Lower lobe of right lung (tissue), 2 donors: ENCODE measurements at places on chromosomes 4 and X.

DNA sequence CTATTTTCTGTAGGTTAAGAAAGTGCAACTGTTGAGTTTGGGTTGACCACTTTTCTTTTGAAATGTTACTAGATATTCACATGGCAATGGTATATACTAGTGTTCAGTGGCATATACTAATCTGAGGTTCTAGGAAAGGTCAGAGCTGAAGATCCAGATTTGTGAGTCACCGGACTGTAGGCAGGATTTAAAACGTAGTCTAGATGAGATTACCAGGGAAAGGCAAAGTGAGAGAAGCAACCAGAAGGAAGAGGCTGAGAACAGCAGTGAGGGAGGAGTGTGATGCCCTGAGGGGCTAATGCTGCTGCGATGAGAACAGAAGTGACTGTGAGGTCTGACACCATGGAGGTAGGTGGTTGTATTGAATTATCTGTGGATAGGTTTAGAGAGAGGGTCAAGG is 9.7 kb upstream of the PLA2G12A start:
- DNase-seq = no peak

- no peak for DNase-seq
These were observed 16.3 kb upstream of the ZNF41 start for GRCh38 chrX:47499293-47499692.

DNA sequence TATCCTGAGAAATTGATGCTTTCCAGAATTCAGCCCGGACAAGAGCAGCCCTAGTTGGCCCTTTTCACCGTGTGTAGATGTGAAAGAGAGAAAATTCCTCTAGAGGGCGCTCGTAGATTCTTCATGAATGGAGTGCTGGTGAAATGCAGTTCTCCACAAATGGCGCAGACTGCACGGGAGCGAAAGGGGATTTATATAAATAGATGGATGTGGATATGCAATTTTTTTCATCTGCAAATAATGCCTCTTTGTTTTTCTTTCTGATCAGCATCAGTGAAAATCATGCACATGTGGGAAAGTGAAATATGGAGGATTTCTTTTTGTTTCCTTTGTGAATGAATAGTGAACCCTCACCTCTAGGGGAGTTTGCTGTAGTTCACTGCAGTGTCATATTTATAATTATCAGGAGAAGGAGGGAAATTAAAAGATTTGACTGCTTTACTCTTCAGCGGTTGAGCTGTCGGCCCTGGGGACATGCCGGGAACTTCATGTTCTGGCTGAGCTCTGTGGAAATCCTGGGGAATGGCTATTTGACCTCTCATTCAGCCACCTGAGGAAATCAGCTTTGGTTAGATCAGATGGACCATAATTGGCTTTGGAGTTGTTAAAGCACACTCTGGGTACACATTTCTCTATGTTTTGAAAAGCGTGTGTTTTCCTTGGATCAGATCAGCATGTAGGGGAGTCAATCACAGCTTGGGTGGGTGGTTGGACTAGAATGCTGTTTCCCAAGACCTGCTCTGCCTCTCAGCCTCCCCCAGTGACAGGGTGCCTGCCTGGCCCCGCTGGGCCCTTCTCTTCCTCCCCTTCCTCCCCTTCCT is 115.0 kb upstream of the SHISA3 start:
- no peak for DNase-seq

- DNase-seq = no peak
These were observed 33.3 kb upstream of the SULT1B1 start for GRCh38 chr4:69793732-69794131.
